ENCODE measurements at places on chromosomes 1 and 21.

- DNase-seq = no peak
These were observed 206.7 kb downstream of the SETD4 start for GRCh38 chr21:35853321-35854239.

DNA sequence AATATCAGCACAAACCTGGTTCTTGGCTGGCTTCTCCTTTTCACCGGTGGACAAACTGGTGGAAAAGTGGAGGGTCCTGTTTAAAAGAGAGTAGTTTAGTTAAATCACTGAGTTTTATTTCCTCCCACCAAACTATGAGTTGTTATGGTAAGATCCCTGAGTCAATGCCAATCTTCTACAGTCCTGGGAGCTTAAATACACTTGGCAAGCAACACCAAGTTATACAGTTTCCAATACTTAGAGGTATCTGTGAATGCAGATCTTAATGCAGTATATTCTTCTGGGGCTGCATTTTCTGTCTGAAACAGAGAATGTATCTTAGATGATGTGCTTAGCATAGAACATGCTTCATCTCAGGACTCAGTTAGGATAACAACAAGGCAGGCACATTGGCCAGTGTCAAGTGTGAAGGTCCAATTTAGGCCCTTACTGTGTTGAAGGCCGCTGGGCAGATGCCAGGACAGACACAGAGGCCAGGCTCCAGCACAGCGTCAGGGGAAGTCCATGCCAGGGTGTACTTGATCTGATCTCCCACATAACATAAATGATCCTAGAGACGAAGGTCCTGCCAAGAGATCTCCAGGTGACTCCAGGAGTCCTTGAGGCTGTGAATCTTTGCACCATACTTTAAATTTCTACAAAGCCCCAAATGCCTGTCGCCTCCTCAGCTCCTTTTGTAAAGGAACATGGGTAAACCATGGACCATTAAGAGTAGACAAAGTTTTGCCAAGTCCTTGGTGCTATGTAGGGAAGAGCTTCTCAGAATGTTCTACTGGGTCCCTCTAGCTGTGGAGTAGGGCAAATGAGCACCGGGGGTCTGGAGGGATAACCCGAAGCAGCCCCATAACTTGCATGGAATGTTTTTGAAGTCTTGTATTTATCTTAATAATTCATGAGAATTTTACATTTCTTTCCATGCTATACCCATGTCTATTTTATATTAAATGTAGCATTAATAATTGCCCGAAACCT, 76.8 kb downstream of the KCNJ15 start:
- DNase-seq = no peak

DNA sequence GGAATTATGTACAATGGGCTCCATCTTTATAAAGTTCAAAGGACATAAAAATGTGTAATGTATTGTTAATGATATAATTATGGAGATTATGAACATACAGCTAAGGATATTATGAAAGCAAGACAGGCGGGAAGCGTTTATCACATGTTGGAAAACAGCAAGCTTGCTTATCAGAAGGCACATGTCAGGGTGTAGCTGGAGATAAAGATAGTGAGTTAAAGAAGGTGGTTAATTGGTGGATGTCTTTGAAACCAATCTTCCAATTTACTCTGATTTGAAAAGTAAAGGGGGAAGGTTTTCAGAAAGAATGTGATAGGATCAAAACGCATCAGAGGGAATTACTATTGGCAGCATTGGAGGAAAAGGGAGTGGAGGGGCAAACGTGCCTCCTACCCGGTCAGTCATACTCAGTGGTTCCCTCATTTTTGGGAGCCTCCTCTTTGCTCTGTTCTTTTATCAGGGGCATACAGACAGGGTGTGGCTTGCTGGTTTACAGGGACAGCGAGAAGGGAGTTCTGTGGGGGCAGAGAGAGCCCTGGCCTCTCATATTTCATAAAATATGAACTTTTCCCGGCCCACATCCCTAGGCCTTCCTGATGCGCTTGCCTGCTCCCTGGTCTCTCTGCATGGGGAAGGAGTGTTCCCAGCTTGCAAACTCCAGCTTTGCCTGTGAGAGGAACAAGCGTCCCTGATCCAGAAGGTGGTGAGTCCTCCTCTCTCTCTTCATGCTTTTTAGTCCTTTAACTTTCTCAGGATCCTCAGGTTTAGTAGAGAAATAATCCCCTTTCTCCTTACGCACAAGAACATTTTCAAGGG, 8.0 kb upstream of the SVBP start:
- no peak for DNase-seq

DNA sequence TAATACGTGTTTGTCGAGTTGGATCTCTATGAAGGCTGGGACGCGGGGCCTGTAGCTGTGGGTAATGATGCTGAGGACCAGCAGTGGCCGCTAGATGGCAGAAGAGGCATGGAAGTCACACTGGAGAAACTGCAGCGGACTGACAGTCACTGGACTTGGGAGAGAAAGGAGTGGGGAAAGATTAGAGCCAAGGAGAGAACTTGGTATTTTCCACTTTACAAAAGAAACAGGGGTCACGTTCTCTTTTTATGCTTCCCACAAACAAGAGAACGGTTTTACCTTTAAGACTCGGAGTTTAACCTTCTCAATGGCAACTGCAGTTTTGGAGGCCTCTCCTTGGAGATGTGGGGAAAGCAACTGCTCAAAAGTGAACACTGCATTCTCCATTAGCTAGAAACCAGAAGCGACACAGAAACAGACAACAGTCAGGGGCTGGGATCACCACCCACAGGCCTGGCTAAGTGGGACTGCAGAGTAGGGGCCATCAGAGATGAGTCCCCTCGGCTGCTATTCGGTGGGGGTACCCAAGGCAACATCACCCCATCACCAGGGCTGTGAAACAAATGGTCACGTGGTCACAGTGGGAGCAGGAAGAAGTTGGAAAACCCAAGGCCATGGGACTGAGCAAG, 51.1 kb upstream of the EDEM3 start:
- peak; percentile 72 for DNase-seq

- no peak for DNase-seq
These were observed 150.3 kb upstream of the SGIP1 start for GRCh38 chr1:66383611-66384010.

DNA sequence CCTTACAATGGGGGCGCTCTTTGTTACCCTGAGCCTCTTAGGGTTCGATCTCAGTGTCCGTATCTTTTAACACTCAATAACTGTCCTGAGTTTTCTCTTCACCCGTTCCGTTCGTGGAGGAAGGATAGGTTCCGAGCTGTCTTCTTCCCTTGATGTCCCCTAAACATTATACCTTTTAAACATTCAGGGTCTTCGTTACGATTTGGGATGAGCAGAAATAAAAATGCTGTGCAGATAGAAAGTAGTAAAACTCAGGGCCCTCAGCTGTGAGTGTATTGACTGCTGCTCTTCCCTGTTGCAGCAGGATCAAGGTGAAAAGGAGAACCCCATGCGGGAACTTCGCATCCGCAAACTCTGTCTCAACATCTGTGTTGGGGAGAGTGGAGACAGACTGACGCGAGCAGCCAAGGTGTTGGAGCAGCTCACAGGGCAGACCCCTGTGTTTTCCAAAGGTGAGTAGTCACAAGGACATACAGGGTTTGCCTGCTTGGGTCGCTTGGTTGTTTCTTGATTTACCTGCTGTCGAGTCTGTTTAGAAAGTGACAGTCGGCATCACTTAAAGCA, 784 bp downstream of the RPL11 start:
- no peak for DNase-seq

- DNase-seq = no peak
These were observed 73.1 kb downstream of the GATAD2B start for GRCh38 chr1:153849487-153850185.

GRCh38 chr1:55043011-55043410, 3.7 kb downstream of the PCSK9 start:
- DNase-seq = no peak

- DNase-seq = no peak
These were observed 373.9 kb downstream of the VAV3 start for GRCh38 chr1:107590900-107591622.

- DNase-seq = no peak
These were observed 457.2 kb upstream of the RUNX1 start for GRCh38 chr21:35506352-35506751.

DNA sequence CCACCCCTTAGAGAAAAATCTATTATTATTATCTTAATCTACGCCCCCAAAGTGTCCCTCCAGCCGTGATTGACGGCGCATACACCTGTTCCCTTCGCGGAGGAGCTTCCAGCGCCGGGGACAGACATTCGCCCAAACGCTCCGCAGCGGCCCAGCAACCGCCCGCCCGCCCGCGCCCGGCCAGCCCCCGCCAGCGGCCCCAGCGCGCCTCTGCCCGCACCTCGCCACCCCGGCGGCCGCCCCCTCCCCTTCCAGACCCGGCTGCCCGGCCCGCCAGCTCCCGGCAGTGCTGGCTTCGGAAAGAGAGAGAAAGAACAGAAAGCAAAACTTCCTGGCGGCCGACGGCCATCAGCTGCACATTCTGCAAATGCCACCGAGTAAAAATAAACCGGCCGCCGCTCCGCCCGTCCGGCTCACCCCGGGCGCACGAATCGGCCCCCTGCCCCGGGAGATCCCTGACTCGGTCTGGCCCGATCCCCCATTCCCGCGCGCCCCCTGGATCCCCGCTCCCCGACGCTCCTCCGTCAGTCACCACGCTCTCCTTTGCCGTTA, 1.6 kb downstream of the CASZ1 start:
- DNase-seq = no peak

GRCh38 chr1:184635347-184635979, 119.2 kb downstream of the EDEM3 start:
- DNase-seq = no peak

GRCh38 chr1:239989990-239990389, 101.7 kb upstream of the FMN2 start:
- no peak for DNase-seq

GRCh38 chr1:40384413-40384762, 10.9 kb downstream of the SMAP2 start:
- no peak for DNase-seq

- DNase-seq = no peak
These were observed 131.3 kb downstream of the TOMM20 start for GRCh38 chr1:234997201-234997895.

- DNase-seq = no peak
These were observed 2.2 kb upstream of the UBXN10 start for GRCh38 chr1:20183616-20184271.
